ENCODE measurements at places on chromosomes 1 and 21.

DNA sequence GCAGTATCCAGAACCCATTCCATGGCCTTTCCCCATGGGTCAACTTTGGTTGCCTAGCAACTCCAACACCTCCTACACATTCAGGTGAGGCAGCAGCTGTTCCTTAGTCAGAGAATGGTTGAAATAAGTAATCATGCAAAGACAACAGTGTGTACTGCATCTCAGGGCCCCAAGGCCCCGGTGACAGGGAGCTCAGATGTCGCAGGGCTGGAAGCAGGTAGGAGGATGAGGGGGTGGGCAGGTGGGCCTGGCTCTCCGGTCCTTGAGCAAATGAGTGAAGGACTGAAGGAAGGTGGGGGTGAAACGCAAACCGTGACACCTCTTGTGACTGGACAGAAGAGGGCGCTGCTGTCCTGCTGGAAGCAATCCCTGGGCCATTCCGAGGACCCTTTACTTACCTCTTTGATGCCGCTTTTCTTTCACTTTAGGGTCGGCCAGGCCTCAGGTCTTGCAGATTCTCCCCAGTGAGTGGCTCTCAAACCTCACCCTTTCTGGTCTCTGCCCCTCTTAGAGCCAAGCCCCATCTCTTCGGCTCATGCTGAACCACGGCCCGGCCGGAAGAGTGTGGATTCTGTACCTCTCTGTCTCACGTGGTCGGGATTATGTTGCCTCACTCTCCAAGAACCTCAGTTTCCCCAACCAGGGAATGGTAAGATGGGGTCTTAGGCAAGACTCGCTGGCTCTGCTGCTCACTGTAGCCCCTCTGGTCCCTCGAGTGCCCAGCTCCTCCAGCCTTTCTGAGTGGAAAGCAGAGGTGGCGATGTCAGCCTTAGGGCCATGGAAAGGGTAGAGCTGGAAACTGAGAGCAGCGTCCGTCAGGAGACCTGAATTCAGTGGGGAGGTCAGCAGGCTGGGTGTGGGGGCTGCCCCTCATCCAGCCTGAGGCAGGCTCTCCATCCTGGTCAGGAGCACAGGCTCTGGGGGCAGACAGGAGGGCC lies 5.6 kb upstream of the KCNA10 start:
- DNase-seq, result peak; percentile 75

GRCh38 chr1:21621761-21622436 lies 47.3 kb downstream of the RAP1GAP start:
- no peak for DNase-seq

DNA sequence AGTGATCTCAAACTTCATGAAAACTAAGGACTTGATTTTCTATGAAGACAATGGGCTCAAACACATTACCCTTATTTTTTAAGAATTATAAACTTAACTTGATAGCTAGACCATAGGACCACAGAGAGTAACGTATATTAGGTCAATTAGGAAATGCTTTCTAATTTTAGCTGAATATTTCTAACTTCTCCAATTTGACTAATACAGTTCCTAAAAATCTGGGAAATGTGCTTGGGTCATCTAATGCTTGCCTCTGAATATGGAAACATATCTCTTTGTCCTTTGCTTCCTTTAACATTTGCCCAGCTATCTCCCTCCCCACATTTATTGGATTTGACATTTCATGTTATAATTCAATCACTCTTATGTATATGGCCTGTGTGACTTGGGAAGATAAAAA lies 141.4 kb downstream of the LHX8 start:
- DNase-seq, result no peak

DNA sequence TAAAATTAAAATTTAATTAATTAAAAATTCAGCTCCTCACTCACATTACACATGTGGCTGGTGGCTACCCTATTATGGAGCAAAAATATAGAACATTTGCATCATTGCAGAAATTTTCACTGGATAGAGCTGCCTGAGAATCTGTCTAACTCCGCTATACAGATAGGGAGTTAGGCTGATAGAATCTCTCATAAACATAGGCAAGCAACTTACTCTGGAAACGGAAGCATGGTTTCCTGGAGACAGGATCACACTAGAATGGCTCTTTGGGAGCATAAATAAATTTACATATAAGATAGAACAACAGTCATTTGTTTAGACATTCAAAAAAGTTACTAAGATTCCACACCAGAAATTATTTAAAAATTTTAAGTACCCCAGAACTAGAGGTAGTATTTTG lies 12.2 kb upstream of the LAMC2 start:
- no peak for DNase-seq

DNA sequence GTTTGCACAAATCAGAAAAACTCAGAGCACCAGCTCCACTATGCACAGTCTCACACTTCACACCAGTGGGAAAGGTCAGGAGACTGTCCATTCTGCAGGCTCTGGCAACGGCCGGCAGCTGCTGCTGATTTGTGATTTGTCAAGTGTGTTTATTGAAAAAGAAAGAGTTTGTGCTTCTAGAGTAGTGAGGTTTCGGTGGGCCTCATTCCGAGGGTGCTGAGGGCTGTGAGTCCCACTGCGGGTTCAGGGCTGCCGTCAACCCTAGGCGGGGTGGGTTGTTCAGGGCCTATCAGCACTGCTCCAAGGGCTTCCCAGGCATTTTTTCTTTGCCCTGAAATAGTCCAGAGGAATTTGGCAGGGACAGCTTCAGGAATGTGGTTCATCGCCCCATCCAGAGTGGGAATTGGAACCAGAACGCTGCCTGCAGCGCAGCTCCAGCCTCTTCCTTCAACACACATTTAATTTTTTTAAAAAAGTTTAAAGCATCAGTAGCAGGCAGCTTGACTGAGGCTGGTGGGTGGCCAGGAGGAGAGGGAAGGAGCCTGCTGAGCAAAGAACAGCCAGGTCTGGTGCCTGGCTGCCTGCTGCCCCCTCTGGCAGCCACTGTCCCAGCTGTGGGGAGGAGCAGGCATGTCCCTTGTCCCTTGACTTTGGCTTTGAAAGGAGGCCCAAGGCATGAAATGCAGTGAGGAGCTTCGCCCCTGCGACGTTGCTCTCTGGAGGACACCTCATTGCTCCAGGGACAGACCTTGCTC lies 19.7 kb downstream of the STUM start:
- no peak for DNase-seq

GRCh38 chr1:156291226-156292061 lies 4.0 kb downstream of the GLMP start:
- DNase-seq, result no peak

DNA sequence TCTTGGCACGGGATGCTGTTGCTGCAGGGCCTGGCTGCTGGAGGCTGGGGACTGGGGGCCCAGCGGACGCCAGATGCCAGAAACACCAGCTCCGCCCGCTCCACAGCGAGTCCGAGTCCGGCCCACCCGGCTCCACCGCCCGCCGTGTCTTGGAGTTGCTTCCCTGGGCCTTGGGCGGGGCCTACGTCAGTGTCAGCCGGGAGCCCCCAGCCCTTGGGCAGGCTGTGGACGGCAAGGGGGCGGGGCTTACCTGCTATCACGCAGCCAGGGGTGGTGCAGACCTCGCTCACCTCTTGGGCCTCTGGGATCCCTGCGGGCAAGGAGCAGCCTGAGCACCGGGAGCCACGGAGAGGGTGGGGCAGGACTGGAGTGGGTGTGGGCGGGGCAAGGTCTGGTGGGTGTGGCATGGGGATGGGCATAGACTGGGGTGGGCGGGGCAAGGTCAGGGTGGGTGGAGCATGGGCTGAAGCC lies 21.8 kb downstream of the MMEL1 start:
- no peak for DNase-seq

DNA sequence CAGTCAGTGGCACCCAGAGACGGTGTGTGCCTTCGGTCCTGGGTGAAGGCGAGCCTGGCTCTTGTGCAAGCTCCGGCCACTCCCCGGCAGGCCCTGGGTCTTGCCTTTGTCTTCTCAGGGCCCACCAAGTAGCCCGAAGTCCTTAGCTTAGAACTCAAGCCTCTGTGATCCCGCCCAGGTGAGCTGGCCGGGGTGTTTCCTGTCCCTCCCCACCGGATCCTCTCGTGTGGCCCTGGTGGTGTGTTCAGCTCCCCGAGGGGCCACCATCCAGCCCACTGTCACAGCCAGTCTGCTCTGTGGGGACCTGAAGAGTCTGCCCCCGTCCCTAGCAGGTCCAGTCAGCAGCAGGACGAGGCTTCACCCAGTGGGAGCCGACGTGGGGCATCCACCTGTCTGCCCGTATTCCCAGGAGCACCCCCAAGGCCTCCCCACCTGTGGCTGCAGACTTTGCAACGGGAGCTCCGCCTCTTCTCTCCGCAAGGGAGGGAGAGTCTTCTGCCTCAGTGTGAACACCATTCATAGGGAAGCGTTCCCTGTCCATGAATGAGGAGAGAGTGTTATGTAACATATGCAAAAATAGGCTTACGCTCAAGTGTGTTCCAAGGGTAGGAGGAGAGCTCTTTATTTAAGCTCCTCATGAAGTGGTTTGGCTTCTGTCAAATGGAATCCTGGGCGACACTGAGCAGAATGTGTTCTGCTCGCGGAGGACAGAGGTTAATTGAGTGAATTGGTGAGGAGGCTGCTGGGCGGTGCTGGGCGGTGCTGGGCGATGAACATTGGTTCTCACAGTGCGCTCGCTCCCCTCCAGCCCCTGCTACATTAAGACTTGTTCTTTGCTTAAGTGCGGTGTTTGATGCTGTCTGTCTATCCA lies 108.9 kb downstream of the CRYAA start:
- no peak for DNase-seq

GRCh38 chr1:145917595-145917994 lies 922 bp downstream of the PEX11B start:
- DNase-seq, result no peak

DNA sequence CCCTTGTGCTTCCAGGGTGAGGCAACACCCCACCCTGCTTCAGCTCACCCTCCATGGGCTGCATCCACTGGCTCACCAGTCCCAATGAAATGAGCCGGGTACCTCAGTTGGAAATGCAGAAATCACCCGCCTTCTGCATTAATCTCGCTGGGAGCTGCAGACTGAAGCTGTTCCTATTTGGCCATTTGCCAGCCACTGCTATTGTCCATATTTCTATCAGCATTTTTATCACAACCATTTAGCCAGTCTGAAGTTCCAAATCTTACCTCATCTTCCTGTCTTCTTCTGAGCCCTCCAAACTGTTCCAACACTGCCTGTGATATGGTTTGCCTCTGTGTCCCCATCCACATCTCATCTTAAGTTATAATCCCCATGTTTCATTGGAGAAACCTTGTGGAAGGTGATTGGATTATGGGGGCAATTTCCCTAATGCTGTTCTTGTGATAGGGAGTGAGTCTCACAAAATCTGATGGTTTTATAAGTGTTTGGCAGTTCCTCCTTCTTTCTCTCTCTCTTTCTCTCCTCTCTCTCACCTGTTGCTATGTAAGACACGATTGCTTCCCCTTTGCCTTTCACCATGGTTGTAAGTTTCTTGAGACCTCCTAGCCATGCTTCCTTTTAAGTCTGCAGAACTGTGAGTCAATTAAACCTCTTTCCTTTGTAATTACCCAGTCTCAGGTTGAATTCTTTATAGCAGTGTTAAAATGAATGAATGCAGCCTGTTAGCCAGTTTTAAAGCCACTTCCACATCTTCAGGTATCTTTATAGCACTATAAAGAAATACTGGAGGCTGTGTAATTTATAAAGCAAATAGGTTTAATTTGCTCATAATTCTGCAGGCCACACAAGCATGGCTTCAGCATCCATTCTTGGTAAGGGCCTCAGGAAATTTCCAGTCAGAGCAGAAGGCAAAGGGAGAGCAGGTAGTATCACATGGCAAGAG lies 203.5 kb downstream of the FCRL5 start:
- no peak for DNase-seq

DNA sequence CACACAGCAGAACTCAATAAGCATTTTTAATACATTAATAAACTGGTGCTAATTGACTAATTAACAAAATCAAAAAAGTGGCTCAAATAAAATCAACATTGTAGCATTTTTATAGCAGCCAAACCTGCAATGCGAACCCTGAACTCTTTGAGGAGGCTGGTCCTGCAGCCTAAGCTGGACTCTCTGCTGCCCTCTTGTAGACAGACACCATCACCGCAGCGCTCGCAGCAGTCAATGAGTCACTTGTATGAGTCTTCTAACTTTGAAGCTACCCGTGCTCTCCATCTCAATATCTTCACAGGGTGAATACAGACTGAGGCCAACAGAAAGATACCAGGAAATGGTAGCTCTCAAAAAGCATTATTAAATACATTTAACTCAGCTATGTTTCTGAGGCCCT lies 9.7 kb upstream of the KRTAP7-1 start:
- DNase-seq, result no peak

DNA sequence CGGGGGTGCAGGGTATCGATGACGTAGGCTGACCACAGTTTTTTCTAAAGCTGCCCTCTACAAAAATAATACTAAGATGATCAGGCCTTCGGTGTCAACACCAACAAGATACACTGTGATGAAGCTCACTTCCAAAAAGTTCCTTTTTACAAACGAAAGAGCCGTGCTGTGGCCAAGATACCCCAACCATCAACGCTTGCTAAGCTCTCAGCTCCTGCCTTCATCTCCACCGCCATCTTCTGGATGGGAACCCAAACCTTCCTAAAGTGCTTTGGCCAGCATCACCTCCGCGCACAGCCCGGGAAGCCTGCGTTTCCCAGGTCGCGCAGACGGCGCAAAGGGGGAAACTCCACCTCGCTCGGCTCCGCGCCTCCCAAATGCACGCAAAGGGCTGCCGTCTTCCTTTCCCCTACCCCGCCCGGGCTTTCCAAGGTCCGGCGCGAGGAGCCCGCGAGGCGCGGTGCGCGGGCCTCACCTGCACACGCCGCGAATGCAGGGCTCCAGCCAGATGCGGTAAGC lies 541 bp downstream of the USP48 start:
- no peak for DNase-seq

- DNase-seq, result no peak
These were observed 25.8 kb upstream of the LSS start for GRCh38 chr21:46254208-46254975.

GRCh38 chr1:246691622-246692495 lies 32.4 kb upstream of the SCCPDH start:
- DNase-seq, result no peak

DNA sequence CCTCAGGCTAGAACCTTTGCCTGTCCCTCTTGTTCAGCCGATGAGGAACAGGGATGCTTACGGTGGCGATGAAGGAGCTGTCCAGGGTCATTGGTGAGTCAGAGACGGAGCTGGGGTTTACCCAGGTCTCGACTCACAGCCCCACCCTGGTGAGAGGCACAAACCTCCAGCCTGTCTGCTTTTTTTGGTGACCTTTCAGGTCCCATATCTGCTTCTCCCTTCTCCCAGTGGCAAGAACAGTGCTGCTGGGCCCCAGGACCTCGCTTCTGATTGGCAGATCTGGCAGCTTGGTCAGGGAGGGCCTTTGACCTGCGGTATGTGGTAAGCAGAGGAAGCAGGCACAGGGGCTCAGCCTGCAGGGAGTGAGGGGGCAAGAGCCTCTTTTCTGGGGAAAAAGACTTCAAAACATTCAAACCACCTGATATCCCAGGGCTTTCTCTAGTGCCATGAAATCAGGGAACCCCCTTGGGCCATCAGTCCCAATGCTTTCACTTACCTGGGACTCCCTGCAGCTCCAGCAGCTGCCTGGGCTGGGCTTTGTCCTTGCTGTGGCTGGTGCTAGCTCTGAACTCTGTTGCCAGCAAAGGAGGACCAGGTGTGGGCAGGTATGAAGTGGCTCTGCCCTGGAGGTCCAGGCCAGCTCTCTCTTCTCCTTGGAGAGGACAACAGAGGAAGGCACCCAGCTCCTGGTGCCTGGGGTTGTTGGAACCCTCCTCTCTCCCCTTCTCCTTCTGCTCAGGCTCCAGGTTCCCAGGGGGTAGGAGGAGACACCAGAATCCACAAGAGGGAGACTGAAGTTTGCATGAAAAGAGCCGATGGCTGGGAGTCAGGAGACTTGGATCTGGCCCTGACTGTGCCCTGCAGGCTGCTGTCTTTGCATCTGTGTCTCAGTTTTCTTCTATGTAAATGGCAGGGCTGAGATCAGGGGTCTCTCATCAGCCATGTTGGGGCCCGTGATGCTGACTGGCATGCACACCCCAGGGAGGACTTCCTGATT lies 41.4 kb downstream of the TRIM62 start:
- no peak for DNase-seq
